ENCODE measurements at places on chromosomes 7 and 10. TPM values are rescaled to one million over a fixed set of nuclear protein-coding genes. Genes with fewer than 3 reads are reported as not detected.

GRCh38 chr7:127948312-127948711 is 82.9 kb downstream of the LRRC4 start:
- no peak for DNase-seq

DNA sequence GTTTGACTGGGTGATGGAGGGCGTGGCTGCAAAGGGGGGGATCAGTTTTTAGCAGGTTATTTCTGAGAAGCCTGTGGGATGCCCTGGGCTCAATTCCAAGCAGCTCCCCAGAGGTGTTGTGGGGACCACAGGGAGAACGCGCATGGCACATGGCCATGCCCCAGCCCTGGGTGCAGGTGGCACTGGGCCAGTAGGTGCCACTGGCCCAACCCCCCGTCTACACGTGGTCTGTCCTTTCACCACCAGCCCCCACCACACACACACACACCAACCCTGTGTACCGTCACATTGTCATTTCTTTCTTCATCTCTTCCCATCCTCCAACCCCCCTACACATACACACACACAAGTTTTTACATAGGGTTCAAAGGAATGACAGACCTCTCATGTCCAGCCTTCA is 115.1 kb upstream of the STK17A start:
- no peak for DNase-seq

- no peak for DNase-seq
Measured at GRCh38 chr10:122464586-122464985, 3.2 kb downstream of the HTRA1 start.

GRCh38 chr7:24318326-24318725 is 34.3 kb downstream of the NPY start:
- DNase-seq: no peak

- peak; percentile 40 for DNase-seq
Measured at GRCh38 chr7:144835155-144835611, 670 bp downstream of the TPK1 start.

GRCh38 chr7:94056796-94057207 is 52.6 kb upstream of the BET1 start:
- DNase-seq: no peak

GRCh38 chr7:139455789-139456188 is 27.7 kb downstream of the KLRG2 start:
- DNase-seq: no peak

DNA sequence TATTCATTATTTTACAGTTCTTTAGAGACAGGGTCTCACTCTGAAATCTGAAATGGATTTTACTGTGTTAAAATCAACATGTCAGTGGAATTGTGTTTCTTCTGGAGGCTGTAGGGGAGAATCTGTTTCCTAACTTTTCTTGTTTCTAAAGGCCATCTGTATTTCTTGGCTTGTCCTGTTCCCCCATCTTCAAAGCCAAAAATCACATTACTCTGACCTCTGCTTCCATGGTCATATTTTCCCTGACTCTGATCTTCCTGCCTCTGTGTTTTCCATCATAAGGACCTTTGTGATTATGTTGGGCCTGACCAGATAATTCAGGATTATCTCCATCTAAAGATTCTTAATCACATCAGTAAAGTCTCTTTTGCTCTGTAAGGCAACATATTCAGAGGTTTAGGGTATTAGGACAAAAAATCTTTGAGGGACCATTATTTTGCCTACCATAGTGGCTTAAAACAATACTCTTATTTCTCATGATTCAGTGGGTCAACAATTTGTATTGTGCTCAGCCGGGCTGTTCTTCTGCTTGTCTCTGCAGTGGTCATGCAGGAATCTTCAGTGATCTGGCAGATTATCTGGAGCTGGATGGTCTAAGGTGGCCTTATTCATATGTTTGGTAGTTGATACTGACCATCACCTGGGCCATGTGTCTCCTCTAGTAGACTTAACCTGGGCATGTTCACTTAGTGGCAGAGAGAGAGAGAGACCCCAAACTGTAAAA is 5.7 kb downstream of the ANLN start:
- no peak for DNase-seq

- no peak for DNase-seq
Measured at GRCh38 chr10:125441151-125441550, 241.8 kb downstream of the TEX36 start.

DNA sequence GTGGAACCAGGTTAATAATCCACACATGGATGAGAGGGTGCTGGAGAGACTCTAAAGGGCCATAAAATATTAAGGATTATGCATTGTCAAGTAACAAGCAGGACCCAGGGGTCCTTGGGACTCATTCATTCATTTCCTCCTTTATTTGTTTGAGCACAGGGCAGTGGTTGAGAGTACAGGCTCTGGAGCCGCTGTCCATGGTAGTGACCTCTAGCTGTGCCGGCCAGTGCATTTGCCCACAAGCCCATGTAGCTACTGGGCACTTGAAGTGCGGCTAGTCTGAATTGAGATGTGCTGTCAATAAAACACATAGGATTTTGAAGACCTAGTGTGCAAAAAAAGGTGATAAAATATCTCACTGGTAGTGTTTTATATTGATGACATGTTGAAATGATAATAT is 137.6 kb downstream of the C10orf105 start:
- peak; percentile 31 for DNase-seq

NACAD gene
- total RNA-seq: 0.10 TPM

GRID2IP gene
- total RNA-seq: not detected

RHOBTB1 gene
- 1.4 TPM for total RNA-seq

ANKRD22 gene
- total RNA-seq: 7.2 TPM

CNPY1 gene
- total RNA-seq: not detected
